AG08395 (cell line): ENCODE measurements at places on chromosomes 6 and 20.

DNA sequence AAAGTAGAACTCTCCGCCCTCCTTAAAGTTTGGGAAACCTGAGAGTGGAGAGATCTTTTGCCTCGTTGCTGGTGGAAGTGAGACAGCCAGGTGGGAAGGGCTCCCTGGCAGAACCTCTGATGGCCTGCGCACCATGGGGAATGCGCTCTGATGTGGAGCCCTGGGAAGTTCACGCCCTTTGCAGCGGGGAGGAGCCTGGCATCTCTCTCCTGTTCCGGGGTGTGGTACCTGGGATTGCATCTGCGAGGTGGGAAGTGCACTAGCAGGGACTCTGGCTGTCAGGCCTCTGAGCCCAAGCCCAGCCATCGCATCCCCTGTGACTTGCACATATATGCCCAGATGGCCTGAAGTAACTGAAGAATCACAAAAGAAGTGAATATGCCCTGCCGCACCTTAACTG lies 159.8 kb downstream of the AKAP7 start:
- no peak for DNase-seq

- DNase-seq = no peak
These were observed 44.3 kb downstream of the TENT5A start for GRCh38 chr6:81708113-81708699.

- DNase-seq = no peak
These were observed 27.5 kb downstream of the HLA-F start for GRCh38 chr6:29750709-29751108.

DNA sequence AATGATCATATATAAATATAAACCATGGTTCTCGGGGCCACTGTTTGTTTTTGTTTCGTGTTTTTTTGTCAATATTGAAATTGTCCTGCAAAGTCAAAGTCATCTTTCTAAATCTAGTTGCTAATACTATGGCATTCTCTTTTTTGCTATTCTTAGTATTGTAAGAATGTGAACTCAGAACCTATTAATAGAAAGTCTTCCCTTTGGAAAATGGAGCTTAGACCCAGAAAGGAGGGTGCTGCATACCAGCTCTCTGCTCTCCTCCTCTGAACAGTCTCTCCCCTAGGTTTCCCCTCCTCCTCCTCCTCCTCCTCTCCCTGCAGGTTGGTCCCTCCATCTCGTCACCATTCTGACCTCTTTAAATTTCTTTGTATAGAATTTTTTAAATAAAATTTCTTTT lies 150.4 kb upstream of the CCN2 start:
- no peak for DNase-seq

- DNase-seq = no peak
These were observed 115.9 kb downstream of the PREX1 start for GRCh38 chr20:48711696-48712464.

- DNase-seq = no peak
These were observed 304.9 kb downstream of the CDH26 start for GRCh38 chr20:60262967-60263603.

DNA sequence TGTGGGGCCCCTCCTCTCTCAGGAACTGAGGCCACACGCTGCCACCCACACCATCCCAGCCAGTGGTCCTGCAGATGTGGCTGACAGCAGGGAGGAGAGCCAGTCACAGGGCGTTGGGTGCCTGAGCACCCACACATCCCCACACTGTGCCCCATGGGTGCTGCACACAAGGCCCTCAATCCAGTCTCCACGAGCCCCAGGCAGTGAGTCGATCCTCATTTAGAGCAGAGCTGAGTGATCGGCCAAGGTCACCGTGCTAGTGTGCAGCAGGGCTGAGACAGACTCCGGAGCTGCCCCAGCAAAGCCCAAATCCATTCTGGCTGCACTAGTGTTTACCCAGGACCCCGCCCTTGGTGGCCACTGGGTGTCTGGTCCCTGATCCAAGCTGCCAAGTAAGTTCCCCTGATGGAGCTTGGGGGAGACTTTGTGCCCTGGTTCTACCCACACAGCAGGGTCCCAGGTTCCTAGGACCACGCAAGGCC lies 9.0 kb downstream of the C20orf203 start:
- no peak for DNase-seq

DNA sequence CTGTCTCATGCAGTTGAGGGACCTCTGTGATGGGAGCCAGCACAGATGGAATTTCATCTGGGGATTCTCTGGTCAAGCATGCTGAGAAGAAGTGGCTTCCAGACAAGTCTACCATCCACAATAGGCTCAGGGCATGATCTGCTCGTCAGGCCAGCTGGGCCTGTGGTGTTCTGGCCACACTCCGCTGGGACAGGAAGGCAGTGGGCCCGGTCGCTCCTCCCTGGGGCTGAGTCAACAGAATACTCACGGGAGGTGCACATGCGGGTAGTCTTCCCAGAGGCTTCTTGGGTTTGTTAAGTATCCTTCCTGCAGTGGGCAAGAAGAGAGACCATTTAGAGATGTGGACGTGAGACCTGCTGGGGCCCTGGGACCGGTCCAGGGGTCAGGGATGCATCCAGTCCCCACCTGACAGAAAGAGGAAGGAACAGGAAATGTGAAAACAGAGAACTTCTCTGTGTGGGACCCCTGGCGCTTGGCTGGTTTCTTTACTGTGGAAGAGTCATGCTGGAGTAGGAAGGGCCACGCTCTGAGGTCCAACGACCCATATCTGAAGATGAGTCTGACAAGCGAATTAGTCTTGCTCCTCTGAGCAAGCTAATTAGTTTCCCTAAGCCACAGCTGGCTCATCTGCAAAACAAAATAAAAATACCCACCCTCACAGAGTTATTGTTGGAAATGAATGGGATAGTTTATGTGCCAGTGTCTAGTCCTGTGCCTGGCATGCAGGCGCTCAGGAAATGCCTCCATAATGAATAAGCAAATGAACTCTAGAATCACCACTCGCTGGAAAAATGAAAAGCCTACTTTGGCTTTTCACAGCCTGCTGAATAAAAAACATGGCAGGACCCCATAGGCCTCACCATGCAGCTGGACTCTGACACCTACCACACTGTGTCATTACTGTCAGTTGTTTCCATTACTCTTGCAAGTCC lies 67.3 kb downstream of the TRAM2 start:
- peak; percentile 49 for DNase-seq
